ENCODE measurements at places on chromosomes 2 and 18.

- H3K27me3 ChIP-seq = no peaks in the 10 kb centered on the region
- H3K27ac ChIP-seq = no peak overlapping the region
- no peak for DNase-seq
- H3K4me1 ChIP-seq = no peaks in the 10 kb centered on the region
- no peaks in the 10 kb centered on the region for H3K36me3 ChIP-seq
Measured at GRCh38 chr18:3683483-3683882, 233.5 kb downstream of the TGIF1 start.

DNA sequence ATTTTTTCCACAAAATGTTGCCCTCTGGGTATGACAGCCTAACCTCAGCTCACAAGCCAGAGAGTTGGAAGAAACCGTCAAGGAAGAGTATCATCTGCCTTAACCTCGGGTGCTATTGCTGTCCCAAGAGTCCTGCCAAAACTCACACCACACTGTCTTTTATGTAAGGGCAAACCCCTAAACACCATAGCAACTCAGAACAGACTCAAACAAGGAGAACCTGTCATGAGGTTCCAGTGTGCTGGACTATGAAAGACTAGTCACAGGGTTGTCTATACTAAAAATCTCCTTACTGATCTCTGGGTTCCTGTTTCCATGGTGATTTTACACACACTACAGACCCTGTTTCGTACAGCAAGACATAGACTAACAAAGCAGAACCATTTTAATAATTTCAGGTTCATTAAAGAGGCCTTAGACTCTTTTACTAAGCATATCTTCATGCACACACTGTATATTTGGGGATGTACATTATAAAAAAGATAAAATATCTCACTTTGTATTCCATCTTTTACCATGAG is 159.8 kb downstream of the PKP4 start:
- no peaks in the 10 kb centered on the region for H3K4me1 ChIP-seq
- H3K4me3 ChIP-seq = no peak overlapping the region
- H3K27me3 ChIP-seq = no peaks in the 10 kb centered on the region
- peaks cover 10% of the 10 kb centered on the region for H3K36me3 ChIP-seq

DNA sequence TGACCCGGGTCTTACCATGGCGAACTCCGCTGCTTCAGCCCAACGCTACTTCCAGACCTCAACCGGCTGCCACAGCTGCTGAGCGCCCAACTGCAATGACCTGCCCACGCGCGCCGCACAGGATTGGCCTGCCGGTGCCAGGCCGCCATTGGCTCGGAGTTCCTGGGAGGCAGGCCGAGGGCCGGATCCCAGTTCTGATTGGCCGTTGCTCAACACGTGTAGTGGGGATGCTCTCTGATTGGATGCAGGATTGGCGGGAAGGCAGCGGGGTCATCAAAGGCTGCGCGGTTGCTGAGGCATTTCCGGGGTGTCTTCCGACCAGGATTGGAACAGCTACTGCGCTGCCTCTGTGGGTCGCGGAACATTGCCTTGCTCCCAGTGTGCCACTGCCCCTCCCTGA is at the start of gene TUBA3E:
TUBA3E (minus strand) TSS at position 97 of the 400 bp plus-strand sequence; CDS start at position 18, 79 bp downstream.
- H3K27ac ChIP-seq = no peak within 1 kb of the TSS
- no peaks in the 10 kb centered on the region for H3K27me3 ChIP-seq

DNA sequence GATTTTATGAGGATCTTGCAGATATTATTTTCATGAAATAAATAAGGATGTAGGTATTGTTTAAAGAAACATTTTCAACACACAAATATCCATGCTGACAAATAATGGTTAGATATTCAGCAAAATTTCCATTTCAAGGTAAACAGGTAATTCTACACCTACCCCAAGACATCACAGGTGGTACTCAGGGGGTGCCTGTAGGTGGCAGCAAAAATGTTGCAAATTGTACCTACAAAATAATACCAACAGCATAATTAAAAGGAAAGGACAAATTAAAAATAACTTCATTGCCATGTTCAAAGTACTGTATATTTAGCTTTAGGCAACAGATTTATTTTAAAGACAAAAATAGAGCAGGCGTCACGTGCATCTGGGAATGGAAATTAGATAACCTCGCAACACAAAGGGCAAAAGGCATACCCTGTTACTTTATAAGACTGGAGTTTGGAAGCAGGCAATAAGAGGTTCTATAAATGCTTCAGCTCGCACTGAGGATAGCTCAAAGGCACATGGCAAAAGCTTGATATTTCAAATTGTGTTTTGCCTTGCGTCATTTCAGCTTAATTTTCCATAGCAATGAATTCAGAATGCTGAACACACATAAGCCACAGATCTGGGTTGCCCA is 630.5 kb downstream of the TDRD15 start:
- no peak overlapping the region for H3K4me3 ChIP-seq
- no peak overlapping the region for H3K27ac ChIP-seq
- H3K27me3 ChIP-seq = no peaks in the 10 kb centered on the region
- no peak for DNase-seq
- no peaks in the 10 kb centered on the region for H3K4me1 ChIP-seq

GRCh38 chr2:96903815-96904214 is 33.9 kb upstream of the SEMA4C start:
- no peak for DNase-seq
- H3K4me3 ChIP-seq = no peak overlapping the region
- peaks cover 15% of the 10 kb centered on the region for H3K4me1 ChIP-seq
- H3K27ac ChIP-seq = no peak overlapping the region
- no peaks in the 10 kb centered on the region for H3K27me3 ChIP-seq
- no peaks in the 10 kb centered on the region for H3K36me3 ChIP-seq

- H3K36me3 ChIP-seq = no peaks in the 10 kb centered on the region
- no peak overlapping the region for H3K27ac ChIP-seq
- H3K4me3 ChIP-seq = no peak overlapping the region
- H3K27me3 ChIP-seq = no peaks in the 10 kb centered on the region
- DNase-seq = no peak
Measured at GRCh38 chr2:121955872-121956271, 200.4 kb downstream of the TSN start.

- DNase-seq = no peak
- H3K27me3 ChIP-seq = no peaks in the 10 kb centered on the region
- no peak overlapping the region for H3K4me3 ChIP-seq
- no peaks in the 10 kb centered on the region for H3K36me3 ChIP-seq
Measured at GRCh38 chr18:54776282-54776977, 51.8 kb upstream of the RAB27B start.

GRCh38 chr2:151971301-151972051 is 127.4 kb downstream of the CACNB4 start:
- H3K27me3 ChIP-seq = no peaks in the 10 kb centered on the region
- no peak for DNase-seq
- no peak overlapping the region for H3K27ac ChIP-seq
- H3K4me1 ChIP-seq = no peaks in the 10 kb centered on the region
- no peak overlapping the region for H3K4me3 ChIP-seq

GRCh38 chr2:146927080-146927711 is 917.6 kb upstream of the ACVR2A start:
- no peak overlapping the region for H3K4me3 ChIP-seq
- no peak overlapping the region for H3K27ac ChIP-seq
- no peak for DNase-seq
- no peaks in the 10 kb centered on the region for H3K27me3 ChIP-seq
- no peaks in the 10 kb centered on the region for H3K36me3 ChIP-seq
- no peaks in the 10 kb centered on the region for H3K4me1 ChIP-seq

- no peak overlapping the region for H3K27ac ChIP-seq
- DNase-seq = no peak
- H3K27me3 ChIP-seq = no peaks in the 10 kb centered on the region
- peaks cover 5% of the 10 kb centered on the region for H3K4me1 ChIP-seq
Measured at GRCh38 chr18:69664399-69664798, 263.7 kb downstream of the DOK6 start.

GRCh38 chr2:119575439-119575838 is 31.2 kb downstream of the CFAP221 start:
- no peaks in the 10 kb centered on the region for H3K27me3 ChIP-seq
- no peak overlapping the region for H3K27ac ChIP-seq
- no peak overlapping the region for H3K4me3 ChIP-seq
- no peak for DNase-seq
- peaks cover 13% of the 10 kb centered on the region for H3K4me1 ChIP-seq
- no peaks in the 10 kb centered on the region for H3K36me3 ChIP-seq

GRCh38 chr2:65991381-65992197 is 443.3 kb upstream of the MEIS1 start:
- no peaks in the 10 kb centered on the region for H3K4me1 ChIP-seq
- no peak overlapping the region for H3K27ac ChIP-seq
- no peaks in the 10 kb centered on the region for H3K36me3 ChIP-seq

- H3K4me1 ChIP-seq = no peaks in the 10 kb centered on the region
- H3K27ac ChIP-seq = no peak overlapping the region
- H3K4me3 ChIP-seq = no peak overlapping the region
- DNase-seq = no peak
Measured at GRCh38 chr2:147364597-147364996, 480.2 kb upstream of the ACVR2A start.

- H3K4me1 ChIP-seq = peaks cover 6% of the 10 kb centered on the region
- DNase-seq = no peak
- H3K4me3 ChIP-seq = no peak overlapping the region
- no peaks in the 10 kb centered on the region for H3K36me3 ChIP-seq
Measured at GRCh38 chr2:9141091-9141667, 65.4 kb upstream of the ASAP2 start.

All from upper lobe of right lung (tissue), 1 donor.